ENCODE measurements at places on chromosomes 5 and 9. TPM values are rescaled to one million over a fixed set of nuclear protein-coding genes. Genes with fewer than 3 reads are reported as not detected.

GRCh38 chr5:106849266-106849665 lies 821.5 kb downstream of the EFNA5 start:
- no peak overlapping the region for H3K4me3 ChIP-seq
- no peaks in the 10 kb centered on the region for H3K36me3 ChIP-seq
- peak overlapping the region; percentile 62 for H3K27ac ChIP-seq
- DNase-seq: no peak

DNA sequence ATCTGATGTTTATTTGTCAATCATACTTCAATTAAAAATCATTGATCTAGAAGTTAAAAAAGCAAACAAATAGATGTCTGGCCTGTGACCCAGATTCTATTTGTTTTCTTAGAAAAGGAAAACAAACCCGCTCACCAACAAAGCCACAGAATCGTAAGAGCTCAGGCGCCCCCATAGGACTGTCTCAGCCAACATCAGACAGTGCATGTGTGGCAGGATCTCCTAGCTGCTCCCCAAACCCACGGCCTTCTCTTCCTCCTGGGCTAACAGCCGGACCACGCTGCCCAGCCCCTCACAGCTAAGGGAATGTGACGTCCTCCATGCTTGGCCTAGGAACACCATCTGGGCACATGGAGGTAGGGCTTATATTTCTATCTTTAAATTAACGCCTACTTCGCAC lies 19.4 kb downstream of the OR2Y1 start:
- H3K36me3 ChIP-seq: no peaks in the 10 kb centered on the region
- peaks cover 37% of the 10 kb centered on the region for H3K27me3 ChIP-seq
- H3K4me3 ChIP-seq: no peak overlapping the region
- H3K4me1 ChIP-seq: no peaks in the 10 kb centered on the region
- no peak for DNase-seq

DNA sequence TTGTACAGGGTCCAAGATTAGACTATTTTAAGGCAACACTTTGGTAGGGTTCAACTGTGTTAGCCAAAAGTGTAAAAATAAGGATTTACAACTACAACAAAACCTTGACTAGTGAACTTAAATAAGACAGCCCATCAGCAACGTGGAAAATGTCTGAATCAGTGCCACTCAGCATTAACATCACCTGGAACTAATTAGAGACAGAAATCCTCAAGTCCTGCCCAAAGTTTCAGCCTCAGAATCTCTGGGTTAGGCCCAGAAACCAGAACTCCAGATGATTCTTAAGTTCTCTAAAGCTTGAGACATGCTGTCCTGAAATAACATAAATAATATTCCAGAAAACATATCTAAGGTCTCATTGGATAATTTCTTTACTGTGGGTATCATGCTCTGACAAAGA lies 118.6 kb downstream of the SEMA6A start:
- DNase-seq: no peak
- H3K27ac ChIP-seq: no peak overlapping the region
- H3K27me3 ChIP-seq: no peaks in the 10 kb centered on the region
- peaks cover 40% of the 10 kb centered on the region for H3K4me1 ChIP-seq

GRCh38 chr5:30502277-30502676 lies 691.2 kb upstream of the CDH6 start:
- no peaks in the 10 kb centered on the region for H3K27me3 ChIP-seq
- H3K4me1 ChIP-seq: peaks cover 50% of the 10 kb centered on the region
- no peak overlapping the region for H3K27ac ChIP-seq
- DNase-seq: no peak
- H3K36me3 ChIP-seq: peaks cover 6% of the 10 kb centered on the region

DNA sequence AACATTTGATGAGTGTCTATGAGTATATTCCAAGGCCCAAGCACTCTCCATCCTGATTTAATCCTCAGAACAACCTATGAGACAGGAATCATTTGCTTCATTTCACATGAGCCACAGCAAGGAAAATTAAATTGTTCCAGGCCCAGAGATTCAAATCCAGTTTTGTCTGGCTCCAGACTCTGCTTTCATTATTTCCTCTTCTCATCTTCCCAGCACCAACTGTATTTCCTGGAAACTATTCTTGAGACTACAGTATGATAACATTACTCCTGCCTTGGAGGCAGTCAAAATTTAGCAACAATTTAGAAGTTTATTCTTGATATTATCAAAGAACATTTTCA lies 194.5 kb downstream of the ZNF608 start:
- DNase-seq: no peak
- no peak overlapping the region for H3K4me3 ChIP-seq
- H3K36me3 ChIP-seq: no peaks in the 10 kb centered on the region
- peaks cover 58% of the 10 kb centered on the region for H3K4me1 ChIP-seq
- no peak overlapping the region for H3K27ac ChIP-seq

DNA sequence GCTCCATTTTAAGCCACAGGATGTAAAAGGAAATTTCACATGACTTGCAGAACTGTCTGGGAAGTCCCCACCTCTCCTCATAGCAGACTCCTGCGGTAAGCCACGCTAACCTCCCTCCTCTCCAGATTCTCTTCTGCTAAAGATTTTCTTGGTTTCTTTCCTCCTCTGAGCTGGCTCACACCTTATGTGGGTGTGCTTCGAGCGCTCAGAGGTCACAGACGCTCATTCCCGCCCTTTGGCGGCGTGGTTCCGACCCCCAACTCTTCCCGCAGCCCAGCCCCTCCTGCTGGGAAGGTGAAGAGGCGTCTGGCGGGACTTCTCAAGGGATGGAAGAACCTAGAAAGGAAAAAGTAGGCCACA lies 32.9 kb upstream of the CDK20 start:
- no peak for DNase-seq

DNA sequence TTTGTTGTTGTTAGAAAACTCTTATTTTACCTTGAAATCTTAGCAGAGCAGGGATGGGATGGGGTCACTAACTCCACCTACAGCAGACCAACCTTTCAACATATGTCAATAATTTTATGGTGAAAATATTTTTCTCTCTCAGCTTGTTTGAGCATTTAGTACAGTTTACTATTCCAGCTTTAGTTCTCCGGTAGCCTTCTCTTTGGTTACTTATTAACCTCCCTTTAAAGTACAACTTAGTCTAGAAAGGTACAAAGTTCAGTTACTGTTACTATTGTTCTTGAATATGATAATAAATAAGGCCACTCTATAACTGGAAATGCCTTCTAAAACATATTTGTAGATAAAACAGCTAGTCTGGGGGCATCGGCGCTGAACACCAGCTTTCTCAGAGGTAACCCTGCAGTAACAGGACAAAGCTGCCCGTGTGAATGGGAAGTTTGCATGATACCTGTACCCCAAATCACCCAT lies 233.3 kb downstream of the PCSK1 start:
- H3K4me3 ChIP-seq: no peak overlapping the region
- H3K4me1 ChIP-seq: no peaks in the 10 kb centered on the region
- H3K27ac ChIP-seq: no peak overlapping the region
- DNase-seq: no peak
- no peaks in the 10 kb centered on the region for H3K27me3 ChIP-seq
- no peaks in the 10 kb centered on the region for H3K36me3 ChIP-seq

DNA sequence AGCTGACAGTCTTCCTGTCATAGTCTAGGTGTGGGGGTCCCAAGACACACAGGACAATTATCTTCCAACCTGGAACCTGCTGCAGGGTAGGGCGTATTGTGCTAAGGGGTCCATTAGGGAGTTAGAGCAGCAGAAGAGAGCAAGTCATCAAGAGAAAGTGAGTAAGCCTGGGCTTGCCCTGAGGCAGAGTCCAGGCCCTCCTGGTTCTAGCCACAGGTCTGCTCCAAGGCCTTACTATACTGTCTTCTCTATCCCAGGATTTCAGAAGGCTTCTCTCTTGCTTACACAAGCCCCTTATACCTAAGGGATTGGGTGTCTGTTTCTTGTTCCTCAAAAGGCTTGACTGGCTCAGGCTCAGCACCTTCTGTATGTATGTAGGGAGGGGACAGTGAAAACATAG lies 7.7 kb downstream of the P4HA2 start:
- H3K27ac ChIP-seq: no peak overlapping the region
- no peaks in the 10 kb centered on the region for H3K4me1 ChIP-seq
- H3K36me3 ChIP-seq: peaks cover 3% of the 10 kb centered on the region
- DNase-seq: no peak
- no peak overlapping the region for H3K4me3 ChIP-seq

- no peak overlapping the region for H3K4me3 ChIP-seq
- no peak overlapping the region for H3K27ac ChIP-seq
- H3K4me1 ChIP-seq: no peaks in the 10 kb centered on the region
- no peaks in the 10 kb centered on the region for H3K27me3 ChIP-seq
- DNase-seq: no peak
These were observed 89.6 kb upstream of the FCN2 start for GRCh38 chr9:134791009-134791408.

DNA sequence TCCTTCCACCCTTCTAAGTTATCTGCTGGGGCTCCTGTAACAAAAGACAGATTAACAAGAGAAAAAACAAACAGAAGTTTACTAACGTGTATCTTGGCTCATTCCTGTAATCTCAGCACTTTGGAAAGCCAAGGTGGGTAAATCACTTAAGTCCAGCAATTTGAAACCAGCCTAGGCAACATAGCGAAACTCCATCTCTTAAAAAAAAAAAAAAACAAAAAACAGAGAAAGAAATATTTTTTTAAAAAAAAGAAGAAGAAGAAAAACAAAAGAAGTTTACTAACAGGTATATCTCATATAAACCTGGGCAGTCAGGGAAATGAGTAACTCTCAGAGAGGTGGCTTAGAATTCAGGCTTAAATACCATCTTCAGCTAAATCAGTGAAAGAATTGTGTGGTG lies 10.3 kb upstream of the NDFIP1 start:
- no peak overlapping the region for H3K4me3 ChIP-seq
- DNase-seq: no peak
- no peaks in the 10 kb centered on the region for H3K27me3 ChIP-seq
- H3K27ac ChIP-seq: no peak overlapping the region
- no peaks in the 10 kb centered on the region for H3K4me1 ChIP-seq
- H3K36me3 ChIP-seq: no peaks in the 10 kb centered on the region

DNA sequence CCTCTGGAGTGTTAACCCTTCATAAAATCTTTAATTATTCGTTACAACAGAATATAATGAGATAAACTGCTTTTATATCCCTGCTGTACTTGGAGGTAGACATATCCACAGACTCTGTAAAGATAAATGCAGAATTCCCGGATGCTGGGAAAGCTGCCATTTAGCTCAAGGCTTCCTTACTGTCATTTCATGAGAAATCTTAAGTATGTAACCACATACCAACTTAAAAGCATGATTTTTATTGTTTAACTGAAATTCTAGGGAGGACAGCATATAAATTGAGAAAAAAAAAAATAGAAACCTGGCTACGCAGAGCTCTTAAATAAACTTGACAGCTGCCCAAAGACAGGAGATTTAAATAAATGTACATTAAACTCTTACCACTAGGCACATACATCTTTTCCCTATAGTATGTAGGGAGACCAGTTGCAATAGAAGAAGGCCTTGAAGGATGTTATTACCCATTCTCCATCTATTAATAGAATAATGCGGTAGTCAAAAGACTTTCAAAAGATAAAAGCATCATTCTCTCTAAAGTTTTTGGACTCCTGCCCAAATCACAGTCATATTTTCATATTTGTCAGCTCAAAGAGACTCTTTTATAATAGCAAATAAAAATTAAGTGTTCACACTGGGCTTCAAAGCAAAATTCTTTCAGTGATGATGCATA lies 373.8 kb downstream of the NDUFS4 start:
- DNase-seq: no peak
- H3K36me3 ChIP-seq: no peaks in the 10 kb centered on the region
- no peaks in the 10 kb centered on the region for H3K27me3 ChIP-seq
- H3K4me1 ChIP-seq: no peaks in the 10 kb centered on the region

Gene FBP2
- not detected for total RNA-seq

Gene CRHBP
- total RNA-seq: 0.20 TPM

Gene SLC36A3
- total RNA-seq: not detected

Gene TMEM174
- total RNA-seq: not detected
